ENCODE measurements at places on chromosomes 7 and 10.

DNA sequence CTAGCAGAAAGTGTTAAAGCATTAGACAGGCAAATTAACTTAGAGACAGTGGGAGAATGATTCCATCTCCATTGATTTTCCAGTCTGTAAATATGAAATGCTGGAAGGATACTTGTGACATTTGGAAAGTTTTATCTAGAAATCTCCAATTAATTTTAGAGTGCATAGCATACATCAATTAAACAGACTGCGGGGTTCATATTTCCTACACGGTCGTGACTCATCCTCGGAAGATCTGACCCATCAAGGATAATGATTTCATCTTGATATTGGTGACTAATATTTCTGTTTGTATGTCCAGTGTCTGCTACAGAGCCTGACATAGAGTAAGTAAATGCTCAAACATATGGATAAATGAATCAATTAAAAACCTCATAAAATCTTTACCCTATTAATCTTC lies 474.9 kb downstream of the KCNMA1 start:
- DNase-seq, result no peak

DNA sequence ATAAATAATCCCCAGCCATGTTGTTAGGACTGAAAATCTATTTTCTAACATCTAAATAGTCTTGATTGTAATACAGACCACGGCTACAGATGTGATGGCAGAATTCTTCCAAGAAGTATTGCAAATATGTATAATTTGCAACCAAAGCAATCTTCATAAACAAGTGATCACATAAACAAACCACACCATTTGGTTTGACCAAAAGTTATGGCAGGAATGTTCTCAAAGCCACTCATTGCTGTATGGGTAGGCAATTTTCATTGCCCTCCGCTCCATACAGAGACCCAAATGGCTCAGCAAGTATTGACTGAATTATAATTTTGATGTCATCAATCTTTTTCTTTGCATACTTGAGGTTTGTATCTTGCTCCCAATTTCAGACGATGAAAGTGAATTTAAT lies 19.0 kb upstream of the RHOBTB1 start:
- no peak for DNase-seq

GRCh38 chr10:32253821-32254220 lies 93.1 kb downstream of the EPC1 start:
- DNase-seq, result no peak

DNA sequence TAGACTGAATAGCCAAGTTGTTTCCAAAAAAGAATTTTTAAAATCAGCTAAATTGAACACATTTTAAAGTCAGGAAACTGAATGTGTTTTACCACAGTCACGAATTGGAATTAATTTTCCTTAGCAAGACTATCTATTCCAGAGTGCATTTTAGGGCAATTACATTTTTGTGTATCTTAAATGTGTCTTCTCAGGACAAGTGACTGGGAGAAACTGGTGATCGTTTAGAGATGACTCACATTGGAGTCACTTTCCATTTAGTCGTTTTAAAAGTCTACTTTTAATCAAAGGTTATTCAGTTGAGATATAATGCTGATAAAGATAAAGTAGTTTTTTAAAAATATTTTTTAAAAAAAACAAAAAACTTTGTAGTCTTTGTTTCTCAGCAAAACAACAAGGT lies 191.7 kb upstream of the SLC26A5 start:
- no peak for DNase-seq

- no peak for DNase-seq
Measured at GRCh38 chr7:81245353-81245752, 326.5 kb upstream of the SEMA3C start.

GRCh38 chr10:133608855-133609254 lies 17.7 kb downstream of the FRG2B start:
- DNase-seq, result no peak

GRCh38 chr10:130440494-130440893 lies 304.3 kb downstream of the GLRX3 start:
- no peak for DNase-seq

DNA sequence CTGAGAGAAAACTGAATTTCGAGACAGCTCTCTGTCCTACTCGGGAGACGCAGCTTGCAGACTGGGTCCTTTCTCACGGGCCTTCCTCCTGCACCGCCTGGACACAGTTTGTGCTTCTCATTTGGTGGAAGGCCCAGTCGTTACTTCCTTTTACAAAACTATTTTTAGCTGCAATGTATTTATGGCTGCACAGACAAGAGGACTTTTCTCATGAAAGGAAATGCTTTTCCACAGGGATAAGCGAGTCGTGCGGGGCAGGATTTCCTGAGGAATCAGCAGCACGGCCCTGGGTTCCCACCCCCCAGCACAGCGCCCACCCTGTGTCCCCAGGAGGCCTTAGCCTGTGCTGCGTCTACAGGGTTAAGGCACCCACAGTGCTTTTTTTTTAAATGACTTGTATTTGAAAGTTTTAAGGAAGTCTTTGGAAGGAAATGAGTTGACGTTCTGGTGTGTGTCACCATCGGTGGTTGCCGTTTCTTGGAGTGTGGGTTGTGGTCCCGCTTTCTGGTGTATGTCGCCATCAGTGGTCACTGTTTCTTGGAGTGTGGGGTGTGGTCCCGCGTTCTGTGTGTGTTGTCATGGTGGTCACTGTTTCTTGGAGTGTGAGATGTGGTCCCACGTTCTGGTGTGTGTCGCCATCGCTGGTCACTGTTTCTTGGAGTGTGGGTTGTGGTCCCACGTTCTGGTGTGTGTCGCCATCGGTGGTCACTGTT lies 50.9 kb downstream of the INPP5A start:
- peak; percentile 34 for DNase-seq

DNA sequence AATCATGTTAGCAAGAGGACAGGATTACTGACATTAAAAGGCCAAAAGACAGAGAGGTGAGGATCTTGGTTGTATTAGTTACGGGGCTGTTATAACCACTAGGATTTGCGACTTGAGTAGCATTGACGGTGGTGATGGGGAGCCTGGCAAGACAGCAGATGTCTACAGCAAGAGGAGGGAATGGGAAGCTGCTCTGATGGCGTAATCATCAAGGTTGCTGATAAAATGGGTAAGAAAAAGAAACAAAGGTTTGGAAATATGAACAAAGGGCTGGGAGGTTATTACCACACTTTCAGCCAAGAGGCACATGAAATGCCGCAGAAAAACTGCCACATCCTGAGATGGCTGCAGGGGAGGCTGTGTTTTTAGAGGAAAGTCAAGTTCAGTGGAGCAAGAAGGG lies 33.9 kb downstream of the TMEM229A start:
- DNase-seq, result no peak

GRCh38 chr7:114082642-114083165 lies 163.9 kb upstream of the PPP1R3A start:
- DNase-seq, result no peak

DNA sequence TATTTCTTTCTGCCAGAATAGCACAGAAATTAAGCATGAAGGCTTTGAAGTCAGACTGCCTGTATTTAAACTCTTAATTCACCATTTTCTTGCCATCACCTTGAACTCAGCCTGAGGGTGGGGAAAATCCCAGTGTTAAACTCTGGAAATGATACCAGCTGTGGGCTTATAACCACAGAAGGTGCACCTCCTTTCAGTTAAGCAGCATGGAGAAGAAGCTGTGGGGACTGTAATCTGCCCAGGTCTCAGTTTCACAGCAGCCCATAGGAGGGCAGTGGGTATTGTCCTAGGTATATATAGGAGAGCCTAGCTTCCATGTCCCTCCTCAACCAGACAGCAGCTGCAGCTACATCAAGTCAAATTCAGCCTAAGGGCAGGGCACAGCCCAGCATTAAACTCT lies 241.6 kb downstream of the HPSE2 start:
- no peak for DNase-seq

GRCh38 chr7:96836456-96836855 lies 126.8 kb upstream of the SEM1 start:
- DNase-seq, result no peak

DNA sequence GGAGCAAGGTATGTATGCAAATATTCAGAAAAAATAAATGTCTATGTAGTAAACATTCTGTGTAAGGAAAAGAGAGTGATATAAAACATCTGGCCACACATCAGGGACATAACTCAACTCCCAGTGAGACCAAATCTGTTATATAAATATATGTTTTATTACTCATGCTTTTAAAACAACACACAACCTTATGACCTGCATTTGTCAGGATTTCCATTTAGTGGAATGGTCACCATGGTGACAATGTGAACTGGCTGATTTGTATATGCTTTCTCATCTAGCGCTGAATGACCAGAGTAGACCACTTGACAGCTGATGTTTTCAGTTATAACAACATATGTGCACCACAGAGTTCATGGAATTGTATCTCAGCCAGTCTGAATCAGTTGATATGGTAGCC lies 551.7 kb downstream of the HTR7 start:
- no peak for DNase-seq

GRCh38 chr10:129402459-129402858 lies 64.6 kb upstream of the MGMT start:
- DNase-seq, result no peak

GRCh38 chr7:158366346-158366745 lies 221.3 kb downstream of the PTPRN2 start:
- DNase-seq, result no peak

DNA sequence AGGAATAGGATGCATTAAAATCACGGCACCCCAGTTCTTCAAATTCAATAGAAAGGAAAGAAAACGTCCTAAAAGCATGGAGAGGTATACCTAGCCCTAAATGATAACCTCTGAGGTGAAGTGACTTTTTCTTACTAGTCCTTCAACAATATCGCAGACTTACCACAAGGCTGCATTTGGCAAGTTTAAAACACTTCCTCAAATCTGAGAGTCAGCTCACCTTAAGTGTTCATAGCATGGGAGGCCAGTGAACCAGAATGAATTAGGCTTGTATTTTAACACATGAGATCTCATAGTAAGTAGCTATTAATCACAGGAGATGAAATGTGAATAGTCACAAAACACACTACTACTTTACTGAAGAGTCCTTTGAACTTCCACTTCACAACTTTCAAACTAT lies 124.2 kb downstream of the RNF32 start:
- DNase-seq, result no peak

DNA sequence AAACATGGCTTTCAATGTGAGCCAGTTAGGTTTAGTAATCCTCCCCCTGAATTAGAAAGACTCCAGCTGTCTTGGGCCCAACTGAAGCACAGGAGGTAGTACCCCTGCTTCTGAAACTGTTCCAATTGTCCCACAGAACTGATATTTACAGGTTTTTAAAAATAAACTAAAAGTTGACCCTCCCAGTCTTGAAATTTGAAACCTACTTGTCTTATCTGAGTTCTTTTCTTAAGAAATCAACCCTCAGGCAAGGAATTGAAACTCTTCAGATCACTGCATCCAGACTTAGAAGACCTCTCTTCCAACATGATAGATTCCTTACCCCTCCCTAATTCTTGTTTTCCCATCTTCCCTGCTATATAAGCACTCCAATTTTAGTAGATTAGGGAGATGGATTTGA lies 13.3 kb upstream of the ARHGAP21 start:
- DNase-seq, result no peak

- DNase-seq, result no peak
Measured at GRCh38 chr7:141203586-141203985, 129.7 kb downstream of the TMEM178B start.

DNA sequence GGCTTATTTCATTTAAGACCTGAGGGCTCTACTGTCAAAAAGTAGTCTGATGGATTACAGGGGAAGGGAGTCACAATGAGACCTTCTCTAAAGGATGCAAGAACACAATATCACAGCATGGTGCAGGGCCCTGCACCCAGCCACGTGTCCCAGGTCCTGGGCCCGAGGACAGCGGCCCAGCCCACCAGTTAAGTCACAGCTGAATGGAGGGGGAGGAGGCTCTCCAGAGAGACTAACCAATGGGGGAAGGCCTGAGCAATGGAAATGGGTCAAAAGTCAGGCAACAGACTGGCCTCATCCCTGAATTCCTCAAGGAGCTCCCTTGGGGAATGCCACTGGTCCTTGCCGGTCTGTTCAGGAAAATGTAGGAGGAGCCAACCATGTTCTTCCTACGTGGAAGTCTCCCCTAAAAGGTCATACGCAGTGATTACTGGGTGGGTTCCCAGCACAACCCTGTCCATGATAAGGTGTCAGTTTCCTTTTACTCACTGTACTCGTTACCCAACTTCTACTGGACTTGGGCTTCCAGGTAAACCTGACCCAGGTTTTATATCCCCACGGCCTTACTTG lies 28.3 kb downstream of the CCDC3 start:
- no peak for DNase-seq

DNA sequence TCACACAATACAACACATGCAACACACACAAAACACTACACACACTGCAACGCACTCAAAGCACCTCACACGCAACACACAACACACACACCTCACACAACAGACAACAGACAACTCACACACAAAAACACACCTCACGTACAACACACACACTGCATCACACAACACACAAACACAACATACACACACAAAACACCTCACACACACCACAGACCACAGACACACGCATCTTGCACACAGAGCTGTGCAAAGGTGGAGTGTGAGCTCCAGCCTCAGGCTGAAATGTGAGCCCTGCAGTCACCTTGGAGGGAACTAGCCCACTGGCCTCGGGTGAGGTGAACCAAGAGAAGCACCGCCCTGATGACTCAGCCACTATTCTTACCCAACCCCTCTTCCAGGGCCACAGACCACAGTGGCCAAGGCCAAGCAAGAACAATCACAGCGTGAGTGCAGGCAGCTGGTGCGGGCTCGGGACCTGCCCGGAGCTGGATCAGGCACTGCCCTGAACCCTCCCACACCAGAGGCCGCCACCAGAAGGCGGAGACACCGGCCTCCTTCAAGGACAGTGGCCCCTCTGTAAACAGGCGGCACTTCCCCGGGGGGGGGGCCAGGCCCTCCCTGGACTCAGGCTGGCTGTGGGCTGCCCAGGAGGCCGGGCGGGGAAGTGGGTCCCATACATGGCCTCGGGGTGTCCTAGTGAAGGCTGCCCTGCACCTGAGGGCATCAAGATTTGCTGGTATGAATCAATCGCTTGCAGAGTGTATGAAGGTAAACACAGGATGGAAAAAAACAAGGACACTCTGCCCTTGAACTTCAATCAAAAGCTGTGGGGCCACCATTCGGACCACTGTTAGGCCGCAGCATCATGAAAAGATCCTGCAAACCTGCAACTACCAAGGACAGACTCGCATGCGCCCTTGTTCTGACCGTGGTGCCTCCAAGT lies 106.7 kb downstream of the TNS3 start:
- DNase-seq, result no peak

GRCh38 chr10:69696073-69696731 lies 66.2 kb downstream of the FAM241B start:
- no peak for DNase-seq

- no peak for DNase-seq
Measured at GRCh38 chr10:119371704-119372663, 164.6 kb downstream of the GRK5 start.

- no peak for DNase-seq
Measured at GRCh38 chr7:88315522-88315921, 8.8 kb upstream of the STEAP4 start.

DNA sequence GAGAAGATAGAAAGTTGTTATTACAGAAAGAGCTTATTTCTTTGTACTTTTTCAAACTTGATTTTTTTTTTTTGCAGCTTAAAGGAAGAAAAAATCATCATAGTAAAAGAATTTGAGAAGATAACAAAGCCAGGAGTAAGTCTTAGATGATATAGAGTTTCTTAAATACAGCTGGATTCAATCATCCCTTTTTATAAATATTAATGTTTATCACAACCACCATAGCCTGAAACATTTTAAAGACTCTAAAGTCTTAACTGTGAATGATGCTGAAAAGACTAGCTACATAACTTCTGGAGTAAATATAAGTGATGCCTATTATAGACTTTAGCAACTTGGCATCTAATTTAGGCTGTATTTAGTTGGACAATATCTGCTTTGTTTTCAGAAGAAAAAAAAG lies 54.8 kb upstream of the FGL2 start:
- no peak for DNase-seq
